Uterus (tissue), 4 donors: ENCODE measurements at places on chromosomes 5 and 9. TPM values are rescaled to one million over a fixed set of nuclear protein-coding genes. Genes with fewer than 3 reads are reported as not detected.

CDH9 gene
- not detected for total RNA-seq

OBP2B gene
- total RNA-seq, result not detected

SGCD gene
- total RNA-seq, result 9.2 TPM

DNA sequence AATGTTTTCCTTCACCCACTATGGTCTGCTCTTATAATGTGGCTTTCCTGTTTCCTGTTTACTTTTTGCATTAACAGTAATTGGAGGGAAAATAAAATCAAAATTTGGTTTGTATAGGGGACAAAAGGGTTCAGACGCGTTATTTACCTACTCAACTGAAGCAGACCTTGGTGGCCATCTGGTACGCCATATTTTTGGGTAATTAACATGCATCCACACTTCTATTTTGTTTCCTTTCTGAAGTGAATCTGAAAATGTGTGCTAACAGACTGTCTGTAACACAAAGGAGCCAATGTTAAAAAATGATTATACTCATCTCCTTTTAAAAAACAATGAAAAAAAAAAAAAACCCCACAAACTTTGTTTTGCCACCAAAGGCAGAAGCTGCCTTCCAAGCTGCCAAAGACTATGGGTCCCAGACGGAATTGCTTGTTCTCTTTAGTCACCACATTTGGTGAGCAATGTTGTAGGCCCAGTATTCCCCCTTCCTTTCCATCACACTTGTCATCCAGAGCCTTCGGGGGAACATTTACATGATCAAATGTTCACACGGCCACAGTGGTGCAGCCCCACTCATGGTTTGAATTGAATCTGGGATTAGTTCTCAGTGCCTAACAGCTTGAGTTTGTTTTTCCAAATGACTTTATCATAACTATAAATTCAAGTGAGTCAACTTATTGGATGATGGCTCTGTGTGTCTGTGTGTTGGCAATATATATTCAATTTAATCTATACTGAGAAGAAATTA is 323.7 kb upstream of the CD180 start:
- no peaks in the 10 kb centered on the region for H3K36me3 ChIP-seq
- H3K4me1 ChIP-seq, result no peaks in the 10 kb centered on the region
- H3K4me3 ChIP-seq, result no peak overlapping the region

ANKS6 gene
- 13.8 TPM for total RNA-seq

CNTLN gene
- total RNA-seq, result 11.3 TPM

TAF1L gene
- total RNA-seq, result not detected

GRCh38 chr5:107570805-107571531 is 99.8 kb downstream of the EFNA5 start:
- no peaks in the 10 kb centered on the region for H3K27me3 ChIP-seq
- DNase-seq, result no peak
- no peaks in the 10 kb centered on the region for H3K36me3 ChIP-seq
- no peak overlapping the region for H3K4me3 ChIP-seq
- H3K27ac ChIP-seq, result no peak overlapping the region

GALT gene
- 82.9 TPM for total RNA-seq
